Esophagus squamous epithelium (tissue), 5 donors: ENCODE measurements at places on chromosomes 4 and X. TPM values are rescaled to one million over a fixed set of nuclear protein-coding genes. Genes with fewer than 3 reads are reported as not detected.

Gene UGT2B17
- not detected for total RNA-seq

Gene GPR34
- 0.48 TPM for total RNA-seq

GRCh38 chr4:147542229-147542990, 61.5 kb downstream of the EDNRA start:
- no peaks in the 10 kb centered on the region for H3K27me3 ChIP-seq
- H3K27ac ChIP-seq = no peak overlapping the region
- no peaks in the 10 kb centered on the region for H3K36me3 ChIP-seq
- no peak for DNase-seq

DNA sequence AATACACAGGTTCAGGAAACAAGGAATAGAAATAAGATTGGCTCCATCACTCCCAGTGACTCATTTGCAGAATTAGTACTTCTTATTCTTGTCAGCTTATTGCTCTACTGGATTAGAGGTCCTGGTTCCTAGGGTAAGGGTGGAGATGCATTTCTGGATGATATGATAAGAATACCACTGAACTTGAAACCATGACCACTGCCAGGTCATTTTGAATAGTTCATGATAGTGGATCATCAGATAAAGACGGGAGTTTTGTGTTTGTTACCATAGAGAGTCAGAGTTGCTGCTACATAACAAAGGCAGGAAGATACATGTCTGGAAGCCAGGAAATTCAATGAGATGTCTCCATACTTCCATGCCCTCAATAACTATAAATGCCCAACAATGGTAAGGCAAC, 109.2 kb upstream of the FAT1 start:
- DNase-seq = no peak
- H3K36me3 ChIP-seq = no peaks in the 10 kb centered on the region
- no peaks in the 10 kb centered on the region for H3K4me1 ChIP-seq
- H3K4me3 ChIP-seq = no peak overlapping the region

- no peaks in the 10 kb centered on the region for H3K27me3 ChIP-seq
- H3K36me3 ChIP-seq = no peaks in the 10 kb centered on the region
- H3K4me1 ChIP-seq = no peaks in the 10 kb centered on the region
- DNase-seq = no peak
- no peak overlapping the region for H3K4me3 ChIP-seq
- no peak overlapping the region for H3K27ac ChIP-seq
These were observed 18.1 kb downstream of the SOWAHB start for GRCh38 chr4:76879731-76880364.

GRCh38 chr4:16082426-16083240, 1.2 kb downstream of the PROM1 start:
- no peak for DNase-seq
- H3K36me3 ChIP-seq = no peaks in the 10 kb centered on the region
- peak overlapping the region; percentile 66 for H3K4me3 ChIP-seq
- peak overlapping the region; percentile 41 for H3K27ac ChIP-seq
- peaks cover 39% of the 10 kb centered on the region for H3K4me1 ChIP-seq
- peaks cover 12% of the 10 kb centered on the region for H3K27me3 ChIP-seq

- no peak overlapping the region for H3K4me3 ChIP-seq
- no peaks in the 10 kb centered on the region for H3K27me3 ChIP-seq
- H3K27ac ChIP-seq = no peak overlapping the region
- DNase-seq = no peak
These were observed 31.7 kb downstream of the RBBP7 start for GRCh38 chrX:16838202-16839066.

DNA sequence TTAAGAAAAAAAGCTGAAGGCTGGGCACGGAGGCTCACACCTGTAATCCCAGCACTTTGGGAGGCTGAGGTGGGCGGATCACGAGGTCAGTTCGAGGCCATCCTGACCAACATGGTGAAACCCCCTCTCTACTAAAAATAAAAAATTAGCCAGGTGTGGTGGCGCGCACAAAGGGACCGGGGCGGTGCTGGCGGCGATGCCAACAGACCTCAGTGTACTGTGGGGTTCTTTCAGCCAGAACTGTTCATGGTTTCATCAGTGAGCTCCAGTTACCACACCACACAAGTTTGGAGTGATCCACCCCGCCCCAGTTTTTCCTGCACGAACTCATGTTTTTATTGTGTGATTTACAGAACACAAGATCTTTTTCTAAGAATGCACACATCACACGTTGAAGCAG, 21.2 kb upstream of the IRAK1 start:
- H3K27ac ChIP-seq = peak overlapping the region; percentile 44
- no peaks in the 10 kb centered on the region for H3K27me3 ChIP-seq
- no peak for DNase-seq
- H3K36me3 ChIP-seq = no peaks in the 10 kb centered on the region

- no peaks in the 10 kb centered on the region for H3K36me3 ChIP-seq
- H3K27ac ChIP-seq = no peak overlapping the region
- H3K4me1 ChIP-seq = no peaks in the 10 kb centered on the region
- peaks cover 5% of the 10 kb centered on the region for H3K27me3 ChIP-seq
These were observed 31.1 kb downstream of the CCKAR start for GRCh38 chr4:26459054-26459755.
